ENCODE measurements at places on chromosomes 4 and X. TPM values are rescaled to one million over a fixed set of nuclear protein-coding genes. Genes with fewer than 3 reads are reported as not detected.

The HPGD gene
- total RNA-seq = 12.0 TPM

The FAM241A gene
- 0.36 TPM for total RNA-seq

The AFM gene
- total RNA-seq = not detected

GRCh38 chr4:8675383-8675782 lies 82.8 kb downstream of the CPZ start:
- DNase-seq = no peak

DNA sequence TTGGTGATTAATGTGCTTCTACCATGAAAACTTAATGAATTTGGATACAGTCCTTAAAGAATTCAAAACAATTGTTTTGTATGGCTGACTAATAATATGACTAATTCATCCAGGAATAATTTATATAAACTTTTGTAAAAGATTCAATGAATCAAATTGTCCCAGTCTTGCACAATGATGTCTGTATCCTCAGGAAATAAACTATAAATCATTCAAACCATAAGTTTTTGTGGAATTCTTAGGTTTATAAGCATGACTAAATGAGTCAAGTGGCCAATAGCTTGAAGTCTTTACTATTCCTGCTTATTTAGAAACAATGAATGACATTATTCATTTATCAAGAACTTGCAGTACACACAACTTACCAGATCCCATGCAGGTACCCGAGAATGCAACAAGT lies 935.0 kb upstream of the INTU start:
- no peak for DNase-seq

- no peak for DNase-seq
These were observed 236.7 kb downstream of the SLC7A11 start for GRCh38 chr4:138005486-138005885.

Data from natural killer cell (primary cell).